CD4-positive, alpha-beta memory T cell (primary cell): ENCODE measurements at places on chromosomes 7 and 10.

DNA sequence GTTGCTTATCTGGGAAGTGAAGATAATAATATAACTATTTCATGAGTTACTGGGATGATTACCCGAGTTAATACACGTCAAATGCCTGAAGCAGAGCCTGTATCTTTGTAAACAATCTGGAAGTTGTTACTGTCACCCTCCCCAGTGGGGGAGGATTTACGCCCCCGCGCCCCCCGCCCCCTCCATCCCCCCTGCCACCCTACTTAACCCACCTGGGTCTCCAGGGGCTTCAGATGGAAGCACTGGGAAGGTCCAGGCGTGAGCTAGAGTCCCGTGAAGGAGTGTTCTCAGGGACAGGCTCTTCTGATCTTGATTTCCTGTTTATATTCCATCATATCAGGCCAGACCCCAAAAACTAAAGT, 691 bp upstream of the PPA1 start:
- no peaks in the 10 kb centered on the region for H3K27me3 ChIP-seq
- no peak for DNase-seq
- H3K27ac ChIP-seq = peak overlapping the region; percentile 82
- H3K36me3 ChIP-seq = peaks cover 4% of the 10 kb centered on the region
- peak overlapping the region; percentile 77 for H3K4me3 ChIP-seq

DNA sequence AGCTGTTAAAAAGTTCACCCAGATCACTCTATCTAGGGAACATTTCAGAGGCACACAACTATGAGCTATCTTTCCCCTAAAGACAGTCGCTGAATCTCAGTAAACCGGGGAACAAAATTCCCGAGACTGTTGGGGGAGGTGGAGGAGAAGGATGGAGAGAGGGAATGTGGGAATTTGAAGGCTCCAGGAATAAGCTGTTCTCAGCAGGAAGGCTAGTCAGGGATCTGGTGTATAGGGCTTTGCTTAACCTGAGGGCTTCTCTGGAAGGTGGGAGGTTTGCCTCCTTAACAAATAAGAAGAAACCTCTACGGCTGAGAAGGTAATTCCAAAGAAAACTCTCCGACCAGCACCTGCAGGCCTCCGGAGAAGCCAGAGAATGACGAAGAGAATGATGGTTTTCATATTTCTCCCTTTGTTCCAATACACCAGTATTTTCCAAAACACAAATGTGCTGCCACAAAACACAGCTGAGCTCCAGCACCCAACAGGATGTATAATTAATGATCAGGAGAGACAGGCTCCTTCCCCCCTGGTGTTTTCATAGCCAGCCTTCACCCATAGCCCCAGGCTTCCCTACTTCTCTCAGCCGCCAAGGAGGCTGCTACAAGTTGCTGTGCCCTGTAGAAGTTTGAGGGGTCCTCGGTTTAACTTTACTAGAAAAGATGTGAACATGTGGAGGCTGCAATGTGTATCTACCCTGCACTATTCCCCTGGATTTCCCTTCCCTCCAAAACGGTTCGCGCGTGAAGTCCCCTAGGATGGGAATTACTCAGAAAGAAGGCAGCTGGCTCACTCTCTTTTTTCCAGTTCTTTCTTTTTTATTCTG, 2.0 kb downstream of the KCNMA1 start:
- H3K4me1 ChIP-seq = no peaks in the 10 kb centered on the region
- no peaks in the 10 kb centered on the region for H3K36me3 ChIP-seq
- H3K27ac ChIP-seq = no peak overlapping the region
- no peak overlapping the region for H3K4me3 ChIP-seq

GRCh38 chr7:22896917-22897316, 74.3 kb upstream of the TOMM7 start:
- H3K4me1 ChIP-seq = no peaks in the 10 kb centered on the region
- H3K4me3 ChIP-seq = no peak overlapping the region
- no peak for DNase-seq

DNA sequence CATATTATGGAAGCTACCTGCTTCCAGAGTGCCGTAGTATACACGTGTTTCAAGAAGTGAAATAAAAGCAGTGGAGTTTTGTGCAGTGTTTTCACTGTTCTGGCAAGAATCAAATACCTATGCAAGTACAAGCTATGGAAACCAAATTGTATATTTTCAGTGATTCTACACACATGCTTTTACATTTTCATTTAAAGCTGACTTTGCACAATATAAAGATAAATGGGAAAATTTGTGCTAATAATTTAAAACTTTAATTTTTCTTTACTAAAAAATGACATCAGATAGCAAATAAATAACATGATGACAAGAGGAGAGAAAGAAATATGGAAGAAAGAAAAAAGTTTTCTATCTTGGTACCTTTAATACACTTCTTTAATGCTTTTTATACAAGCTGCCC, 393.7 kb upstream of the NPVF start:
- H3K27me3 ChIP-seq = no peaks in the 10 kb centered on the region
- H3K4me3 ChIP-seq = no peak overlapping the region
- peaks cover 19% of the 10 kb centered on the region for H3K4me1 ChIP-seq
- no peak overlapping the region for H3K27ac ChIP-seq
- DNase-seq = no peak
- no peaks in the 10 kb centered on the region for H3K36me3 ChIP-seq

DNA sequence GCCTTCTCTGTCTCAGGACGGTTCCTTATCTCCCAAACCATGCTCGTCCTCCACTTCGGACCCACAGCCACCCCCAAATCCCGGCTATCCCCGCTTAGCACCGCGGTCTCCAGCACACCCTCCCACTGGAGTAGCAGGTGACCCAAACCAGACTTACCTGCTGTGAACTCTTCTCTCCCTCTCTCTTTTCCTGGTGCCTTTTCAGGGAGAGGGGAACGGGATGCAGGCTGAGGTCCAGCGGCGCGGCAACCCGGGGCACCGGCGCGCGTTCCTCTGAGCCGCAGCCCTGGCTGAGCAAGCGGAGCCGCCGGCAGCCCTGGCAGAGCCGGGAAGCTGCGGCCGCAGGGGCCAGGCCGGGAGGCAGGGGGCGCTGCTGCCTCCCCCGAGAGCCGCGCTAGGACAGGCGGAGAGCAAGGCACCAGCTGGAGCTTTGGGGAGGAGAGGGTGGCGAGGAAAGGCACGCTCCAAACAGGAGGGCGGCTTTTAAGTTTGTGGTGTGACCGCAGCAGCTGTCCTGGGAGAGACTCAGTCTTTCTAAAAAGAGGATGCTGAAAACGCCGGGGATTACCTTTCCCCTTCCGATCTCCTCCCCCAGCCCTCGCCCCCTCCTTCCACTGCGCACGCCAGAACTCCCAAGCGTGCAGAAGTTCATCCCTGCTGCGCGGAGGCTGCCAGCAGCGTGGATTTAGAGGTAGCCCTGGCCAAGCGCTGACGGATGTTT, at the start of gene SEMA3D:
Gene SEMA3D (minus strand): TSS at position 536 of the 721 bp plus-strand sequence. CDS start 65,165 bp downstream, outside the sequence.
- no peak for DNase-seq
- no peaks in the 10 kb centered on the region for H3K27me3 ChIP-seq
- no peak within 1 kb of the TSS for H3K27ac ChIP-seq
- H3K36me3 ChIP-seq = no peaks in the 10 kb centered on the region
- no peaks in the 10 kb centered on the region for H3K4me1 ChIP-seq

GRCh38 chr7:41207141-41207540, 495.7 kb downstream of the INHBA start:
- H3K27me3 ChIP-seq = no peaks in the 10 kb centered on the region
- DNase-seq = no peak
- H3K4me3 ChIP-seq = no peak overlapping the region

- H3K27me3 ChIP-seq = no peaks in the 10 kb centered on the region
- no peak overlapping the region for H3K4me3 ChIP-seq
- DNase-seq = no peak
- no peaks in the 10 kb centered on the region for H3K36me3 ChIP-seq
- peaks cover 19% of the 10 kb centered on the region for H3K4me1 ChIP-seq
These were observed 99.4 kb downstream of the CTBP2 start for GRCh38 chr10:125060826-125061556.

DNA sequence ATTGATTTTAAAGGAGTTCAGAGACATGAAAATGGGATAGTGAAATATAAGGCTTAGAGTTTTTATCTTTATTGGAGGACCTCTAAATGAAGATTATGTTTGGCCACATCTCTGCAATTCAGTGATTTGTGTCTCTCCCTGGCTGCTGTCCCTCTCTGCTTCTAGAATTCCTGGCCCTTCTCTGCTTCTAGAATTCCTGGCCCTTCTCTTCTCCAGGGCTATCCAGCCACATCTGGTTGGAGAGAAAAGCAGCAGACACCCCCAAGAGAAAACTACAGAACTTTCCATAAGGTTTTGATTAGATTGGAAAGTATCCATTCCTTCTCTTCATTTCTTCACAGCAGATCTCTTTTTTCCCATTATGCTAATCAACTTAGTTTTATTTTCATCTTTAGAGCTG, 135.5 kb downstream of the NPY start:
- no peak for DNase-seq
- H3K27me3 ChIP-seq = no peaks in the 10 kb centered on the region
- no peaks in the 10 kb centered on the region for H3K4me1 ChIP-seq
- no peaks in the 10 kb centered on the region for H3K36me3 ChIP-seq

GRCh38 chr7:19089797-19090196, 27.6 kb downstream of the TWIST1 start:
- DNase-seq = no peak
- no peaks in the 10 kb centered on the region for H3K36me3 ChIP-seq
- no peak overlapping the region for H3K27ac ChIP-seq
- no peaks in the 10 kb centered on the region for H3K4me1 ChIP-seq
- no peak overlapping the region for H3K4me3 ChIP-seq
- no peaks in the 10 kb centered on the region for H3K27me3 ChIP-seq

GRCh38 chr7:26197153-26198115, 3.1 kb downstream of the HNRNPA2B1 start:
- peaks cover 57% of the 10 kb centered on the region for H3K4me1 ChIP-seq
- H3K27ac ChIP-seq = peak overlapping the region; percentile 17
- peak overlapping the region; percentile 11 for H3K4me3 ChIP-seq
- H3K36me3 ChIP-seq = peaks cover 51% of the 10 kb centered on the region

GRCh38 chr7:106155027-106155426, 42.9 kb upstream of the SYPL1 start:
- H3K4me3 ChIP-seq = no peak overlapping the region
- H3K4me1 ChIP-seq = no peaks in the 10 kb centered on the region
- no peak for DNase-seq
- H3K27ac ChIP-seq = no peak overlapping the region
- H3K36me3 ChIP-seq = no peaks in the 10 kb centered on the region

- H3K4me3 ChIP-seq = no peak overlapping the region
- no peaks in the 10 kb centered on the region for H3K36me3 ChIP-seq
- H3K27ac ChIP-seq = no peak overlapping the region
- peaks cover 17% of the 10 kb centered on the region for H3K4me1 ChIP-seq
- no peaks in the 10 kb centered on the region for H3K27me3 ChIP-seq
- no peak for DNase-seq
These were observed 3.4 kb downstream of the PRKAG2 start for GRCh38 chr7:151873402-151873965.

DNA sequence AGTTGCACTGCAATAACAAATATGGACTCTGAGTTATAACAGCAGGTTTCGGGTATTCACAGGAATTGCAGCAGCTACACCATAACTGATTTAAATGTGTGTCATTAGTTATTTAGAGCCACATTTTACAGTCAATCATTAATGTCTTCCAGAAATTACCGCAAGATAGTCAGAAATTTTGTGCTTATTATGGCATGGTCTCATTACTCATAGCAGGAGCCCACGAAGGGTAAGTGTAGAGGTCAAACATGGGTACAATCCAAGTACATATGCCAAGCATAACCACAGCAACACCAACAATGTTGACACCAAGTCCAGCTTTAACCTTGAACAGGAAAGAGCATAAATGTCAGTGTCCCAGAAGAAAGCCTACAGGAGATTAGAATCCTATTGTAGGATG, 84.4 kb downstream of the SLC13A1 start:
- H3K4me1 ChIP-seq = no peaks in the 10 kb centered on the region
- H3K36me3 ChIP-seq = no peaks in the 10 kb centered on the region
- no peak overlapping the region for H3K4me3 ChIP-seq
- H3K27me3 ChIP-seq = no peaks in the 10 kb centered on the region
- no peak overlapping the region for H3K27ac ChIP-seq

- H3K27me3 ChIP-seq = no peaks in the 10 kb centered on the region
- no peak overlapping the region for H3K27ac ChIP-seq
- no peak for DNase-seq
- H3K4me3 ChIP-seq = no peak overlapping the region
- no peaks in the 10 kb centered on the region for H3K4me1 ChIP-seq
These were observed 23.9 kb upstream of the HDAC9 start for GRCh38 chr7:18471476-18472160.

DNA sequence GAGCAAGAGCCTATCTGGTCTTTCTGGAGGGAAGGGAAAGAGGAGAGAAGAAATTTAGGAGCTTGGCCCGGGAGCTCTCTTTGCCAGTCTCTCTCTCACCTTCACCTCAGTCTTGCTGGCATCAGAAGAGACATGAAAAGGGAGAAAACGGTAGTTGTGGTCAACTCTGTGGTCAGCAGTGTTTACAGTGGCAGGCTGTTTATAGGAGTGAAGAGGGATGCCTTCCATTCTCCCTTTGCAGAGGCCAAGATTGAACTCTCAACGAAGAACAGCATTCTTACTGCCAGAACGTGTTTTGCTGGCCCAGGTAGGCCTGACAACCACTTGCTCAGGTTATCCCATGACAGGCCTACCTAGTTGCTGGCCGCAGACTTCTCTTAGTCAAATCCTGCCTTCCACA, 133.3 kb downstream of the CCDC3 start:
- DNase-seq = no peak
- H3K4me1 ChIP-seq = no peaks in the 10 kb centered on the region
- H3K27me3 ChIP-seq = no peaks in the 10 kb centered on the region

DNA sequence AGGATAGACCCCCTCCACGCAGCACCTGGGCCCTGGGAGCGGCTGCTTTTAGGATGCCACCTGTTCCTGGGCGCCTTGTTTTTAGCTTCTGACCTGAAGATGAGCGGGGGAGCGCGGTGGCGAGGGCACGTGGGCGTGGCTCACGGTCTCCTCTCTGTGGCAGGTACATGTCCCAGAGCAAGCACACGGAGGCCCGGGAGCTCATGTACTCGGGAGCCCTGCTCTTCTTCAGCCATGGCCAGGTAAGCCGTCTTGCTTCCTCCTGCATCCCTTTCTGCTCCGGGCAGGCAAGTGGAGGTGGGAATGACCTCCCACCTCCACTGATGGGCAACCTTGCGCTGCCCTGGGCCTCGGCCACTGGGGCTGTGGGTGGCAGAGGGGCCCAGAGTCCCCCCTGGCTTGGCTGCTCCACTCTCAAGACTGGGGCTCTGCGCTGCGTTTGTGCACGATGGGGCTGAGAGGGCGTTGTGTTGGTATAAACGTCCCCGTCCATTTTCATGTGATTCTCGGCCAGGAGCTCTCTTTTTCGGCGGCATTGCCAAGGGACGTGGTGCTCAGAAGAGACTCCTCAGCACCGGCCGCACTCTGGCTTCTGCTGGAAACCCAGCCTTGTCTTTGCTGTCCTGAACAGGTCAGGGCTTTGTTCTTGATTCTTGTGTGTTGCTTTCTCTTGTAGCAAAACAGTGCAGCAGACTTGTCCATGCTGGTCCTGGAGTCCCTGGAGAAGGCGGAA, 9.7 kb downstream of the GET4 start:
- no peak for DNase-seq
- no peaks in the 10 kb centered on the region for H3K27me3 ChIP-seq
- H3K4me1 ChIP-seq = peaks cover 6% of the 10 kb centered on the region
